ENCODE measurements at places on chromosomes 2 and 18.

DNA sequence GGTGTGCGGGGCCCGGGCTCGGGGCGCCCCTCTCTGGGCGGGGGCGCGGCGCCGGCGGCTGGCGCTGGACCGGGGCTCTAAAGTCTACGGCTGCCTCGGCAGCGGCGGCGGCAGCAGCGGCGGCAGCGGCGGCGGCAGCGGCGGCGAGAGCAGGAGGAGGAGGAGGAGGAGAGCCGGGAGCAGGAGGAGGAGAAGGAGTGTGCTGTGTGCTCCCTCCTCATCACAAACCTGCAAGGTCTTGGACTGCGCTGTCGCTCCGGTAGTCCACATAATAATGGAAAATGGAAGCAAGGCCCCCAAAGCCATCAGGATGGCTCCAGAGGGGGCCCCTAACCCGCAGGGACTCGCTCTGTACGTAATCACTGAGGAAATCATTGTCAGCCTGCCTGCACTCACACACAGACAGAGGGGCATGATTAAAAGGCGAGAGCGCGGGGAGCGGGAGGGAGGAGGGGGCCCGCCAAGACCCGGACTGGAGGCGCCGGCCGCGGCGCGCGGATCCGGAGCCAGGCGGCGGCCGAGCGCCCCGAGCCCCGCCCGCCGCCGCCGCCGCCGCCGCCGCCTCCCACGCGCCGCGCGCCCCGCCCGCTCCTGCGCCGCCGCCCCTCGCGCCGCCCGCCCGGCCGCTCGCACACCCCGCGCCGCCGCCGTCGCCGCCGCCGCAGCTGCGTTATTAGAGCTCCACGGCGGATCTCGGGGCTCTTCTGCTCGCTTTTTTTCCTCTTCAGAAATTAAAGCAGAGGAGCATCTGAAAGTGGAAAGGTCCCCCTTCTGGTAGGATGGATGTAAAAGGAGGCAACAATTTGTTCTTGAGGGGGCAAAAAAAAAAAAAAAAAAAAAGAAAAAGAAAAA lies at the start of gene ZNF521:
ZNF521 (minus strand) TSS at position 390 of the 852 bp plus-strand sequence. CDS start 1,220 bp downstream, outside the sequence.
- DNase-seq: no peak

DNA sequence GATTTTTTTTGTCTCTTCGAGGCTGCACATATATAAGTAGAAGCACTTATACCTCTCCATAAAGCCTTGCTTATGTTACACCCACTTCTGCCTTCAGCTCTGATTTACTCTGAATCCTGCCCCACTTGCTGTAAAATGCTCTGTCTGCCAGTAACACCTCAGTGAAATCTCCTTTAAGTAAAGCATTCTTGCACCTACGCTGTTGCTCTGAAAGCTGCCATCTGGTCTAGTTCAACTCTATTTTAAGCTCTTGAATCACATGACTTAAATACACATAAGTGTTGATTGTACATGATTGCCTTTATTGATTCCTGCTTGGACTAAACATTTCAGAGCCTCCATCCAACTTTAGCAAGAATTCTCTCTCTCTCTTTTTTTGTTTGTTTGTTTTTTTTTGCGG lies 609.0 kb upstream of the CELF4 start:
- DNase-seq: no peak

- DNase-seq: no peak
Measured at GRCh38 chr18:76318607-76319006, 176.4 kb downstream of the ZNF516 start.

- no peak for DNase-seq
Measured at GRCh38 chr2:42830922-42831574, 38.7 kb upstream of the HAAO start.

- DNase-seq: no peak
Measured at GRCh38 chr2:203973000-203973399, 36.4 kb downstream of the ICOS start.

- DNase-seq: no peak
Measured at GRCh38 chr18:58609536-58609993, 19.3 kb downstream of the ALPK2 start.

DNA sequence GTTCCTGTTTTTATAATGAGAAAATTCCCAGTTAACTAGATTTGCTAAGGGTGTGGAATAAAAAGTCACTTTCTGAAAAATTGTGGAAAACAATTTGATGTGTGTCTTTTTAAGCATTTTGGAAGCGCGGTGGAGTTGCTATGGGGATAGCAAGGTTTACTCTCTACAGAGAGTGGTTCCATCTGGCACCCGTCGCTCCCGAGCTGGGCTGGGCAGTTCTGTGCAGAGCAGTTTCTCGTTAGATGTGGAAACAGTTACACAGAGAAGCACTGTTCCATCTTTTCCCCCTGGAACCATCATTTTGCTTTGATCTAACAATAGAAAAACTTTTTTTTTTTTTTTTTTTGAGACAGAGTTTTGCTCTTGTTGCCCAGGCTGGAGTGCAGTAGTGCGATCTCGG lies 17.4 kb downstream of the LDLRAD4 start:
- no peak for DNase-seq

GRCh38 chr2:14396533-14397083 lies 235.9 kb upstream of the LRATD1 start:
- no peak for DNase-seq

DNA sequence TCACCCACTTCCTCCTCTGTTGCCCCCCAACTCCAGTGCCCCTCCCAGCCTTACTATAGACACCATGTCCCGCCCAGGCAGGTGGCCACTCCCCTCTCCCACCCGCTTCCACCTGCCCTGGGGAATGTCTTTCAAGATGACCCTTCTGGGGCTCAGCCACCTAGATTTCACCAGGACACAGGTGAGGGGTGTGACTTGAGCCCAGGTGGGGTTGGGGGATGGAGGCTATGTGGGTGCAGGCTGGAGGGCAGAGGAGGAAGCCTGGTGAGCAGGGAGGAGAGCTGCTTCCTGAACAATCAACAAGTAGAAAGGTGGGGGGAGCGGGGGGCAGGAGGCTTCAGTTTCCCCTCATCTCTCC lies 8.7 kb downstream of the ADRA2B start:
- no peak for DNase-seq

DNA sequence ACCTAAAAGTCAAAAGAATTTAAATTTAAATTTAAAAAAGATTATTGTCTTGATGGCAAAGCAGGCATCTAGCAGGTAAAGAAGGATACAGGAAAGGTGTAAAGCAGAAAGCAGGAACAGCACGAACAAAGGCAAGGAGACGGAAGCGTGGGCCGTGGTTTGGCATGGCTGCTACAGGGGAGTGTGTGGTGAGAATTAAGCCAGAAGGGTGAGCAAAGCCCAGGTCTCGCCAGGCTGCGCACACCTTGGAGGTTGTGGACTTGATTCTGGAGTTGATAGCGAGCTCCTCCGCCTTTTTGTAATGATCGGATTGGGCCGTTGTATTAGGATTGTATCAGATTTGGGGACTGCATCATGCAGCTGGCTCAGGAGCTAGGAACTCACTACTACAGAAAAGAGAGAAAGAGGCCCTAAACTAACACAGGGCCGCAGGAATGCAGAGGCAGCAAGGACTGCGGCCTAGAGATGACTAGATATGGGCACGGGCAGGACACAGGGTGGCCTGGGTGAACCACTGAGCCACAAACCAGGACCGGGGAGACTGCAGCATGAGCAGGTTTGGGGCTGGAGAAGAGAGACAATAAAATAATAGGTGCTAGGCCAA lies 71.4 kb upstream of the TMEM247 start:
- no peak for DNase-seq

DNA sequence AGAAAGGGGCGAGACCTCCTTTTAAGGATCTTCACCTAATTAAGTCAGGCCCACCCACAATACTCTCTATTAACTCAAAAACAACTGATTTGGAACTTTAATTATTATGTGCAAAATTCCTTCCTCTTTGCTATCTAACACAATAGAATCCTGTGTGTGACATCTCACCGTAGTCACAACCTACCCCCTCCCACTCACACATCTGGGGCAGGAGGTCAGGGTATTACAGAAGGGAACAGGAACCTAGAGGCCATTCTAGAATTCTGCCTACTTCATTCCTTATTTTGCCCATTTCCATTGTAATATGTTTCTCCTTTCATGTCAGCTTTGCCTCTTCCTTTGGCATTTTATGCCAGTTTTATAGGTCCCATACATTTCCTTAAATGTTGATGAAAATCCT lies 829.3 kb upstream of the ID2 start:
- DNase-seq: no peak

- peak; percentile 51 for DNase-seq
Measured at GRCh38 chr2:85577386-85578242, at the start of gene VAMP8. TSS of gene VAMP8 (plus strand) at chr2:85577586. CDS start at chr2:85577647, 61 bp downstream.

- DNase-seq: no peak
Measured at GRCh38 chr2:143936848-143937722, 582.8 kb downstream of the ZEB2 start.

DNA sequence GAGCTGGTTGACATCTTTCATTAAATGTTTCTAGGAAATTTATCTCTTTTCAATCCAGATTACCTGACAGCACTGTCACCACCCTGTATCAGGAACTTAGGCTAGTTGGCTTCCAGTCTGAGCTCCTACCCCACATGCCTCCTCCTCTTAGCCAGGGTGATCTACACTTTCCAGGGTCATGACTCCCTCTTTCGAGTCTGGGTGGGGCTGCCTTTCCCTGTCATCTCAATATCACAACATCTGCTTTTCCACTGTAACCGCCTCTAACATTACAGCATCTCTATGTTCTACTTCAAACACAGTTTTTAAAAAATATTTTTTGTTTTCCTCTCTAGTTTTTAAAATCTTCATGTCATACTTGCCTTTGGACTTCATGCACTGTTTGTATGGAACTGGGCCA lies 129.2 kb downstream of the RBMS1 start:
- DNase-seq: no peak

DNA sequence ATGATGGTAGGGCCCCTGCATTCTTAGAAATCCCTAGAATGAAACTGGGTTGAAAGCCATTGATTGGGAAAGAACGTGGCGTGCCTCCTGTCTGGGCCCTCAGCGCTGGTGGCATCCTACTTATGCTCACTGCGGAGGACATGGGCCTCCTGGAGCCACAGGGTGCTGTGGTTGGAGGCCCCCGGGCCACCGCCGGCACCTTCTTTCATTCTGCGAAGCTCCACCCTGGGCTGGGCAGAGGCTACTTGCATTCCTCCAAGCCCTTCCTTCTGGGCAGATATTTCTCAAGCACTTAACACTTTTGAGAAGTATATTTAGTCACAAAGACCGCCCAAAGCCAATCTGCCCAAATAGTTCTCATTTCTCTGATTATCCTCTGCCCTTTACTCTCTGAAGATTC lies 311.9 kb downstream of the MYCN start:
- DNase-seq: no peak

- DNase-seq: no peak
Measured at GRCh38 chr2:120670371-120670770, 65.3 kb upstream of the GLI2 start.

DNA sequence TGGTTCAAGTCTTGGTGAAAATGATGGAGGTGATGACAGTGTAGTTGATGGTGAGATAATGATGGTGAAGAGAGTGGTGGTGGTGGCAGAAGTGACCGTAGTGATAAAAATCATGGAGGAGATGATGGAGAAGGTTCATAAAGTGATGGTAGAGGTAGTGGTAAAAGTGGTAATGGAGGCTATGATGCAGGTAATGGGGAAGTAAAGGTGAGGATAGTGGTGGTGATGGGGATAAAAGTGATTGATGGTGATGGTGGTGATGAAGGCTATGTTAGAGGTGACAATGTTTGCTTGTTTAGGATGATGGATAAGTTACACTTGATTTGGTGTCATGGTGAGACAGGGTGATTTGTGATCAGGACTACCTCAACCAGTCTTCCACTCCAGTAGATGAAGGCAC lies 268.9 kb downstream of the DYSF start:
- DNase-seq: no peak

- DNase-seq: no peak
Measured at GRCh38 chr2:100208141-100208770, 65.9 kb upstream of the AFF3 start.

DNA sequence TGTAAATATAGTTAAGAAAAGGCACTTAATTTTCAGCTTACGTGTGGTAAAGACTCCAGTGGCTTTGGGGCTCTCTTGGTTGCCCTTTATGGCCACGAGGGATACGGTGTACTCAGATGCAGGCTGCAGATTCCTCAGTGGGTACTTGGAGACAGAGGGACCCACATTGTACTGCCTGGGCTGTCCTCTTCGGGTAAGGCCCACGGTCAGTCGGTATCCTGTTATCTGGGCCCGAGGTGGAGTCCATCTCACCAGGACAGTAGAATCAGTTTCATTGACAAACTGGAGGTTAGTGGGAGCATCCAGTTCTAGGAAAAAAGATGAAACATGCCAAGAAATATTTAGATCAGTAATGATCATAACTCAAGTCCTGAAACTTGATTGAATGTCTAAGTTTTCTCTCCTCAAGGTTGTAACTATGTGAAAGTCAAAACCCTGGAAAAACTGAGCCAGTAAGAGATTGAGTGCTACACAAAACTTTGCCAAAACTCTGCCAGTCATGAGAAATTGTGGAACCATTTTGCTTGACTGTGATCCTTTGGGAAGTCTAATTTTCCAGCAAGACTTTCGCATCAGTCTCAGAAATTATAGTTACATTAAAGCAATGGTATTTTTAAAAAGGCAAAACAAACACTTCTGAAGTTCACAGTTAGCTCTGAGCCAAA lies 31.4 kb downstream of the FN1 start:
- DNase-seq: no peak

DNA sequence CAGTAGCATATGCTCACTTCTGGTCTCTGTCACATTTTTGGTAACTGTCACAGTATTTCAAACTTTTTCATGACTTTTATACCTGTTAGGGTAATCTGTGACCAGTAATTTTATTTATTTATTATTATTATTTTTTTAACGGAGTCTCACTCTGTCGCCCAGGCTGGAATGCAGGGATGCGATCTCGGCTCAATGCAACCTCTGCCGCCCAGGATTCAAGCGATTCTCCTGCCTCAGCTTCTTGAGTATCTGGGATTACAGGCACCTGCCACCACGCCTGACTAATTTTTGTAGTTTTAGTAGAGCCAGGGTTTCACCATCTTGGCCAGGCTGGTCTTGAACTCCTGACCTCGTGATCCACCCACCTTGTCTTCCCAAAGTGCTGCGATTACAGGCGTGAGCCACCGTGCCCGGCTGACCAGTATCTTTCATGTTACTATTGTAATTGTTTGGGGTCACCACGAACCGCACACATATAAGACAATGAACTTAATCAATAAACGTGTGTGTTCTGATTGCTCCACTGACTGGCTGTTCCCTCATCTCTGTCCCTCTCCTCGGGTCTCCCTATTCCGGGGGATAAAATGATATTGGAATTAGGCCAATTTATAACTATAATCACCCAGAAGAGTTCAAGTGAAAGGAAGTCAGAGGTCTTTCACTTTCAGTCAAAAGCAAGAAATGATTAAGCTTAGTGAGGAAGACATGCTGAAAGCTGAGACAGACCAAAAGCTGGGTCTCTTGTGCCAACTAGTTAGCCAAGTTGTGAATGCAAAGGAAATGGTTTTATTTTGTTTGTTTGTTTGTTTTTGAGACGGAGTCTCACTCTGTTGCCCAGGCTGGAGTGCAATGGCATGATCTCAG lies 22.9 kb downstream of the TGIF1 start:
- DNase-seq: no peak

GRCh38 chr2:78355967-78356366 lies 669.5 kb upstream of the REG3G start:
- no peak for DNase-seq

- DNase-seq: no peak
Measured at GRCh38 chr2:168237741-168238140, 9.7 kb downstream of the STK39 start.

- DNase-seq: no peak
Measured at GRCh38 chr2:206392118-206392517, 51.2 kb upstream of the ADAM23 start.

GRCh38 chr2:196276421-196276820 lies 105.0 kb upstream of the STK17B start:
- DNase-seq: no peak

GRCh38 chr2:173397539-173397938 lies 42.9 kb downstream of the CDCA7 start:
- no peak for DNase-seq

- no peak for DNase-seq
Measured at GRCh38 chr18:13320891-13321425, 102.4 kb downstream of the LDLRAD4 start.

- DNase-seq: no peak
Measured at GRCh38 chr2:176128172-176128981, 1.1 kb upstream of the HOXD8 start.

Measured in activated naive CD4-positive, alpha-beta T cell (primary cell).